ENCODE measurements at places on chromosomes 2 and 18.

DNA sequence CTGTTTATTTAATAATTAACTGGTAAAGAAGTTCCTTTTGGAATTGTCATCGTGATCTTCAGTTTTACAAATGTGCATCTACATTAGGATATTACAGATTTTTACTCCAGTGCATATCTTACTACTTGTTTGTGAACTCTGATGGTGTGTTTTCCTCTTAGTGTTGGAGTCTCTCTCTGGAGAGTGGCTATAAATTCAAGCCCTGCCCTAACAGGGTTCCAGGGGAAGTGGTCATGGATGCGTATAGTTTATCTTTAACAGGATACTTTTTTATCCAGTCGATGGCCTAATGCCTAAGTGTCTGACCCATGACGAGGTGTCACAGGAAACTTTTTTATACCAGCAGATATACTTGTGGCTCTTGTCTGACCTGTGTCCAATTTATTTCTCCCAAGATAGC lies 75.4 kb downstream of the CHN1 start:
- DNase-seq = no peak

DNA sequence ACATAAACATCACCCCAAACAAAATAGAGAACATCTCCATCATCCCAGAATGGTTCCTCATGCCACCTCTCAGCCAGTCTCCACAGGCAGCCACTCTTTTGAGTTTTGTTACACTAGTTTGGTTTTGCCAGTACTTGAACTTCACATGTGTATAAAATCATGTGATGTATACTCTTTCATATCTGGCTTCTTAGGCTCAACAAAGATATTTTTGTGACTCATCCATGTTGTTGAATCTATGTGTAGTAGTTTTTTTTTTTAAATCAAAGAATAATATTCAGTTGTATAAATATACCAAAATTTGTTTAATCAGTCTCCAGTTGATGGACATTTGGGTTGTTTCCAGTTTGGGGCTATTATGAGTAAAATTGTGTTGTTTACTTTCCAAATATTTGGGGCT lies 75.9 kb downstream of the PMS1 start:
- no peak for DNase-seq

GRCh38 chr18:59576541-59577385 lies 120.5 kb downstream of the CCBE1 start:
- DNase-seq = no peak

GRCh38 chr18:39647627-39648534 lies 2082.3 kb upstream of the CELF4 start:
- peak; percentile 84 for DNase-seq

DNA sequence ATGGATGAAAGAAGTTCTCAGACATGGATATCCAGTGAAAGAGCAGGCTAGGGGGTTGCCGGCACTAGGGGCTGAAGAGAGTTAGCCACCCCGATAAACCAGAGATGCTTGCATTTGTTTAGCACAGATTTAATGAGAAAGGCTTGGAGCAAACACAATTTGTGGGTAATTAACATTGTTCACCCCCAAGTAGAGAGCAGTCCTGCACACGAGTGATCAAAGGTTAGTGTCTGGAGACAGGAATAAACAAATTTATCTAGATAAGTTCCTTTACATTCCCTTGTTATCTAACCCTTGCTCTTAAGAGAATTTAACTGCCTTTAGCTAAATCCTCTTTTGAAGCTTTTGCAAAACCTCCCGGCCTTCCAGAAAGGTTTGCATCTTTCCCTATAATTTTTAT lies 23.9 kb downstream of the HTR2B start:
- DNase-seq = no peak

GRCh38 chr2:128306931-128307460 lies 11.7 kb downstream of the HS6ST1 start:
- DNase-seq = no peak

- DNase-seq = peak; percentile 75
Measured at GRCh38 chr2:36618381-36618780, 20.4 kb upstream of the FEZ2 start.

DNA sequence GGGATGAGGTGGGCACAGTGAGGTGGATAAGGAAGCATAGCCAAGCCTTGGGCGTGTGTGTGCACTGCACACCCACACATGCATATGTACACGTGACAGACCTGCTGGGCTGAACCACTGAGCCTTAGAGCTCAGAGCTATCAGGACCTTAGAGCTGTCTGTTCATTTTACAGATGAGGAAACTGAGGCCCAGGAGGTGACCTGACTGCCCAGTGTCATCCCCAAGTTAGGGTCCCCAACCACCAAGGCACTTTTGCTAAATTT lies 8.2 kb upstream of the SNED1 start:
- DNase-seq = no peak

GRCh38 chr2:148338541-148338940 lies 306.0 kb upstream of the EPC2 start:
- peak; percentile 75 for DNase-seq

DNA sequence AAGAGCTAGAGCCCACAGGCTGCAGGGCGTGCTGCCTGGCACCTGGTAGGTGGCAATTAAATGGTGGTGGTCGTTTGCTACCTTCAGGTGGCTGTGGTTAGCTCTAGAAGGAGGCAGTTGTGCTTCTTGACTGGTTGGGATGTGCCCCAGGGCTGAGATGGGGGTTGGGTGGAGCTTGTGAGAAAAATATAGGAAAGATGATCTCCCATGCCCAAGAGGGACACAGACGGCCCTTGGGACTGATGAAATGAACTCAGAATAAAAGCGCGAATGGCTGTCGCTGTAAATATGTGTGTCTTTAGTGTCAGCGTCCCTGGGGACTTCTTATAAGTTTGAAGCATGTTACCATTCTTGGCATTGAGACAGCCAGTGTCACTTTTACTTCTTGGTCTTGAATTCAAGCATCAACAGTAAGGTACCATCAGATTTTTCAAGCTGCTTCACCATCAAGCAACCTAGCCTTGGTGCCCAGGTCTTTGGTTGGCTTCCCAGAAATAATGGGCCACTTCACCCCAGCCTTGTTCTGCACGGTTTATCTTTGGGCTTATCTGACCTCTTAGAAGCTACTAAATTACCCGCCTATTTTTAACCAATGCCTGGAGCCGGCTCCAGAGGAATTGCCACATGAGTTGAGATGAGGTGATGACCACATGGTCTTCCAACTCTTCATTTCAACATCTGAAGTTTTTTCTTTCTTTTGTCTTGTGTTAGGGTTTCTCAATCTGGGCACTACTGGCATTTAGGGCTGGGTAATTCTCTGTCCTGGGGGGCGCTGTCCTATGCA lies 11.9 kb downstream of the LRRFIP1 start:
- no peak for DNase-seq

- no peak for DNase-seq
Measured at GRCh38 chr2:241612156-241613016, 24.6 kb downstream of the THAP4 start.

- no peak for DNase-seq
Measured at GRCh38 chr18:75167759-75168618, 41.0 kb downstream of the PTGR3 start.

Measured in fibroblast of skin of right biceps (primary cell).